ENCODE measurements at places on chromosomes 11 and 22.
A peak's percentile ranks its signal among the peaks of the same experiment; 100 is the strongest.

GRCh38 chr22:48154943-48155240 lies 1392.4 kb downstream of the TBC1D22A start:
- DNase-seq, result no peak

GRCh38 chr11:34151166-34151565 lies 45.7 kb downstream of the NAT10 start:
- DNase-seq, result no peak

- DNase-seq, result peak; percentile 98
Measured at GRCh38 chr11:72069787-72070251, 10.5 kb downstream of the NUMA1 start.

DNA sequence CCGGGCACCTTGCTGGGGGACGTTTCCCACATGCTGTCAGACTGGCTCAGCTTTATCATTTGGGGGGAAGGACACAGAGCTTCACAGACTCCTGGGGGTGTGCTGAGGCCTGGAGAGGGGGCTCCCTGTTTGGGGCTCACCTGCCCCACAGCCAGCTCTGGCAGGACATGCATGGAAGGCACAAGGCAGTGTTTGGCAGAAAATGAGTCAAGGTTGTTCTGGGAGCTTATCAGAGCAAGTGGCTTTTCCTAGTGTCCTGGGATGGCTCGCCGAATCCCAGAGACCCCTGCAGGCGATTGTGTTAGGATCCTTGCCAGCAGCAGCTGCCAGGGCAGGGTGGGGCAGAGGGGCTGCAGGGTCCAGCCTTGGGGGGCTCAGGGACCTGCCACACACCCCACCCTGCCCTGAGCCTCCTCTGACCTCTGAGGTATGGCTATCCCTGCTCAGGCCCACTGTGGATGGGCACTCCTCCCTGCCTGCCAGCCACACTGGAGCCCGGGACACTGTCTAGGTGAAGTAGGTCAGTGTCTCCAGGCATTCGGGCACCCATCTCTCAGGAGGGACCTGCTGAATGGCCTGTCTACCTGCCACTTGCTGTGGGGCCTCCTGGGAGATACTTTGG lies 1323.0 kb downstream of the BRD1 start:
- DNase-seq, result no peak

DNA sequence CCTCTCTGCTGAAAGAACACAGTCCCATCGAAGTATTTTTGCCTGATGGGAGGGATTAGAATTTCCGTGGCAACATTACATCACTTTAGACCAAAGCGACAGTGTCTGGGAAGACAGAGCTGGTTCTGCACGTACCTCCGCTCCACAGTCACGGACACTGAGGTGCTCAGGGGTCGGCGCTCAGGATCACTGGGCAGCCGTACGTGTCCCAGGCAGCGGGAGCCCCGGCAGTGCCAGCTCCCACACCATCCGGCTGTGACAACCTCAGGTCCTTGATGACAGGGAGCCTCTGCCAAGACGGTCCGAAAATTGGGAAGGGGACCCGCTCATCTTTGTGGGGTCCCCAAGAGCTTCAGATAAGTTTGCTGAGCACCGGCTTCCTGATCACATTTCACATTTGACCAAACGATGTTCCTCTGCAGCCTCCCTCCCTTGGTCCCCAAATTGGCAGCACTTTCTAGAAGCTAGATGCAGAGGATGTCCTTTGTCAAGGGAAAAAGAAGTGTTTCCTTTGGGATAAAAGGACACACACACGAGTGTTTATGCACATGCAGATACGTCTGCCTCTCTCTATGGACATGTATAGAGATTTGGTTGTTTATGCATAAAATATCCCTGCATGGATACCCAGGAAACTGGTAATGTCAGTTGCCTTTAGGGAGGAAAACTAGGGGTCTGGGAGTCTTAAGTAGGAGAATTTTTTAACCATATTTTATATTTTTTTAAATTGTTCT lies 61.6 kb upstream of the LINC01488 start:
- no peak for DNase-seq

All from MG63 (cell line).